DMS79 treated with DMSO at 0.1 percent for 48 hours (cell line): ENCODE measurements at places on chromosomes 12 and 14.

DNA sequence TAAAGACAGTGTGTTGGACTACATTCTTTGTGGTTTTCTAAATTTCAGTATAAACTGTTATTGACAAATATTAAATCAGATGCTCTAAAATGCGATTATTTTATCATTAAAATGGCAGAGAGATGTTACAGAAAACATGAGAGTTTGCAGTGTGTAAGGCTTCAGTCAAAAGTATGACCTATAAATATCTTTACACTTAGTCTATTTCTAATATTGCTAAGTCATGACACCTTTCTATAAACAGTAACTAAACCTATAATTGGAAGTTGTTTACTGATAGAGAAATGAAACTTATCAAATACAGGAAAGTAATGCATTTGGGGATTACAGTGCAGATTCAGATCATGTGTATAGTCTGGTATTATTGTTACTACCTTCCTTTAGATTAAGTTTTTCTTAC is 68.9 kb upstream of the YARS2 start:
- no peak for DNase-seq

GRCh38 chr14:60350366-60350720 is 101.3 kb downstream of the PPM1A start:
- no peak for DNase-seq

GRCh38 chr12:88017964-88018363 is 11.2 kb downstream of the C12orf50 start:
- DNase-seq, result no peak

DNA sequence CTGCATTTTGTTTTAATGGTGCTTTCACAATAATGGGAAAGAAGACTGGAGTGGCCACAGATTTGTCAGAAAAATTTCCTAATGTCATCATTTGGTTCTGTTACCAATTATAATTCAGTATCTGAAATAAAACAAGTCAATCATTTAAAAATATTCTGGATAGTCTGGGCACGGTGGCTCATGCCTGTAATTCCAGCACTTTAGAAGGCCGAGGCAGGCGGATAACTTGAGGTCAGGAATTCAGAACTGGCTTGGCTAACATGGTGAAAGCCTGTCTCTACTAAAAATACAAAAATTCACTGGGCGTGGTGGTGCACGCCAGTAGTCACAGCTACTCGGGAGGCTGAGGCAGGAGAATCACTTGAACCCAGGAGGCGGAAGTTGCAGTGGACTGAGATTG is 4.0 kb upstream of the LIMA1 start:
- no peak for DNase-seq

- DNase-seq, result no peak
These were observed 154.9 kb upstream of the CCND2 start for GRCh38 chr12:4118601-4119156.

- no peak for DNase-seq
These were observed 500.4 kb upstream of the GARIN6 start for GRCh38 chr12:99147130-99147529.

GRCh38 chr12:98645572-98646067 is 530 bp downstream of the APAF1 start:
- DNase-seq, result peak; percentile 20

DNA sequence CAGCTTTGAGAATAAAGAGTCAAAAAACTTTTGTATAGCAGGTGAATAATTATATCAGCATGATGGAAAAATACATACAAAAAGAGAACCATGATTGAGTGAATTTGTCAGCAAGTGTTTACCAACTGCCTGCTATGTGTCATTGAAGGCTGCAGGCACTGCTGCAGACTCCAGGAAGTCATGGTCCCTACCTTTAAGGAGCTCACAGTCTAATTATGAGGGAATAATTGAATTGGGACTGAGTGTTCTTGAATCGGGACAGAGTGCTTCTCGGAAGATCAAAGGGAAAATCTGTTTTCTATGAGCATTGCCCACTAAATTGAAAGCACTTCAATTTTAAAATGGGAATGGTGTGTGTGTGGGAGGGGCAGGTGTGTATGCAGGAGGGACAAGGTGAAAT is 9.5 kb downstream of the OR10AD1 start:
- peak; percentile 89 for DNase-seq

- DNase-seq, result no peak
These were observed 80.7 kb downstream of the NTF3 start for GRCh38 chr12:5512601-5512970.

- DNase-seq, result no peak
These were observed 484 bp downstream of the PPP1CC start for GRCh38 chr12:110742096-110742717.

GRCh38 chr14:93527203-93527607 is 96.5 kb downstream of the UNC79 start:
- peak; percentile 39 for DNase-seq

GRCh38 chr12:6607751-6608591 is 792 bp upstream of the CHD4 start:
- DNase-seq, result peak; percentile 60

DNA sequence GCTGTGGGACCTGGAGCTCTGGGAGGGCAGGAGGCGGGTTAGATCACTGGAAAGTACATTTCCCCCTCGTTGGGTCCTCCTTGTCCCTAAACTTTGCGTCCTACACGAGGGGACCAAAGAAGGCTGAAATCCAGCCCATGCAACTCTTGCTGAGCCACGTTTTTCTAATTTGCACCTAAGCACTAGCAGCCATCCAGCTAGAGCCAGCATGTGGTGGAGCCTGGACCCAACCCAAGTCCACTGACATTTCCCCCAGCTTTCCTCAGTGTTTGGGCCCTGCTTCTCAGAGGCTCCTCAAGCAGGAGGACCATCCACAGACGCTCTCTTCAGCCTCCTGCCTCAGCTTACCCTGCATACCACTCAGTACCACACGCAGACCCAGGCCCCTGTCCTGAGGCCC is 49.7 kb downstream of the TSPAN11 start:
- no peak for DNase-seq

GRCh38 chr14:104687601-104688504 is 1.6 kb upstream of the INF2 start:
- DNase-seq, result peak; percentile 33

DNA sequence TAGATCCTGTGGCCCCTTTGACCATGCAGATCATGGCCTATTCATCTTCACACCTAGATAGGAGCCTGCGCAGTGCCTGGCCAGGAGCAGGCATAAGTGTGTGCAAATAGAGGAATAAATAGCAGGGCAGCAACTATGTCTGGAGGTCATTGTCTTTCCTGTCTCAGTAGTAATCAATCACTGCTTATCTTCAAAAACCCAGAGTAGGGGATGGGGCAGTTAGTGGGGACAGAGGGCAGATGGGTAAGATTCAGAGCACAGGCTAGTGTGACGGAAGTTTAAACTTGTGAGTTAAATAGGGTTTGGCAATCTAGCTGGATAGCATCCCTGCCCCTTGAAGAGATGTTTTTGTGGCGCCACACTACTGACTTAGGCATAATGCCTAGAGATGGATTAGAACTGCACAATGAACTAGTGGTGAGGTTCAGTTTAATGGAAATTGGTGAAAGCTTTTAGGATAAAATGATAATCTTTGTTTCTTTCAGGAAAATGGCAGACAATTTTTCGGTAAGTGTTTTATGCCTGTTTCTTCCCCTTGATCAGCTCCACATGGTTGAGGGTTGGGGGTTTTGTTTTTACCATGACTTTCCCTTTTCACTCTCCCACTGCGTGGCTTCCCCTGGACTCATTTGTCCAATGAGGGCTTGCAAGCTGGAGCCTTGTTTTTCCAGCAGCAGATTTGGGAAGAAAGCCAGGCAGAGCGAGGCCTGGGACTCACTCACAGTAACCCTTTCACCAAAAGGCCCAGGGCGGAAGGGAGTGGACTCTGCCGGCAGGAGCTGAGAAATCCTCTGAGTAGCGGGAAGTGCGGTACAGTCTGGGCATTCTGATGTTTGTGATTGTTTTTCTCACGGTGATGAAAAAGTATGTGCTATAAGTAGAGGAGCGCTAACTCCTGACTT is 8.1 kb downstream of the LGALS3 start:
- DNase-seq, result no peak

DNA sequence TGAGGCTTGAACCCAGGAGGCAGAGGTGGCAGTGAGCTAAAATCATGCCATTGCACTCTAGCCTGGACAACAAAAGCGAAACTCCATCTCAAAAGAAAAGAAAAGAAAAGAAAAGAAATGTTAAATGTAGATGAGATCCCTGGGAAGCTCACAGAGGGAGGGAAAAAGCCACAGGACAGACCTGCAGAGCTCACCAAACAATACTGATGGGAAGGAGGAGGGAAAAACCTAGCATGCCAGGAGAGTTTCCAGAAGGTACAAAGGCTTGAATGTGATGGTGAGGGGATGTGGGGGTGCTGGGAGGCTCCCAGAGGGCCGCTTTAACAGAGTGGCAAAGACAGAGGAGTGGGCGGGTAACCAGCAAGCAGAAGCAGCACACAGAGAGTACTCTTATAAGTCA is 72.3 kb downstream of the PTPN21 start:
- DNase-seq, result no peak

DNA sequence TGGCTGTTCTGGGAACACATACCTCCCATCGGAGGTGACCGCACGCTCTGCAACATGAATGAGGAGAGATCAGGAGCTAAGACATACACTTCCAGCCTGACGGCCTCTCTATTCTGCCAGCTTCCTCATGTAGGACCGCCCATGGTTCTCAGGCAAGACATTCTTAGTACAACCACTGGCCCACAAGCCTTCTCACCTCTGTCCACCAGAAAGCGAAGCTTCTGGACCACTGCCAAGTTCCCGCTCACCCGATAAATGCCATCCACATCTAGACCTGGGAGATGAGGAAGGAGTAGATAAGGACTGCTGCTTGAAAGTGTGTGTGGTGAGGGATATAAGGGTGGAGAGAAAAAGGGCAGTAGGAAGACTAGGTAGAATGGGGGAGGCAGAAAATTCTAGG is 5.2 kb downstream of the ARHGAP9 start:
- DNase-seq, result no peak

GRCh38 chr14:35374263-35374712 is 30.3 kb downstream of the NFKBIA start:
- DNase-seq, result no peak

- no peak for DNase-seq
These were observed 10.1 kb upstream of the C14orf39 start for GRCh38 chr14:60495946-60496345.

- no peak for DNase-seq
These were observed 612.5 kb upstream of the TMEM132C start for GRCh38 chr12:127654383-127654985.

GRCh38 chr14:105856676-105857219 is 330.4 kb downstream of the TMEM121 start:
- DNase-seq, result peak; percentile 79

DNA sequence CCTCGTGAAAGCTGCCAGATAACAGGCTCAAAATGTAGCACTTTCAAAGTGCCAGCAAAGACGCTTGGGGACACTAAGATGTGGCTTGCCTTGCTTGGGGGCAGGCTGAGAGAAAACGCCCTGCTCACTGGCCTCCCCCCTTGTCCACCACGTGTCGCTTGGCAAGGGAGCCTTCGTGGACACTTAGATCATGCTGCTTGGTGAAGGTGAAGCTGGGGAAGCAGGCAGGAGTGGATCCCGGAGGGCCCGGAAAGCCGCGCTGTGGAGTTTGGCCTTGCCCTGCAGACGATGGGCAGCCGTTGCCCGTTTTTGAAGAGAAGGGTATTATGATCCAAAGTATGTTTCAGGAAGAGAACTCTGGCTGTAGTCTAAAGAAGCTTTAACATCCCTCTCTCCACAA is 53.4 kb upstream of the BDKRB2 start:
- DNase-seq, result no peak

DNA sequence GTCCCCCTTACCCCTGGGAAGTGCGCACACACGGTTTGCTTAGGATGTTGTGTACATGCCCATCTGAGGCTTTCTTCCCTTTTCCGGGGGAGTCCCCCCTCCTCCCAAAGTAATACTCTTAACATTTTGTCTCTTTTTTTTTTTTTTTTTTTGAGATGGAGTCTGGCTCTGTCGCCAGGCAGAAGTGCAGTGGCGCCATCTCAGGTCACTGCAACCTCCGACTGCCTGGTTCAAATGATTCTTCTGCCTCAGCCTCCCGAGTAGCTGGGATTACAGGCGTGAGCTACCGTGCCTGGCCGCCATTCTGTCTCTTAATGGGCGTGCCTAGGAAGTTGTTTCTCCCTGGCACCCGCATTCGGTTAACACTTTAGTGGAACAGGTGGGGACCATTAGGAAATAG is 4.5 kb upstream of the GMFB start:
- no peak for DNase-seq

- DNase-seq, result no peak
These were observed 6.8 kb downstream of the NTF3 start for GRCh38 chr12:5438671-5439200.

- no peak for DNase-seq
These were observed 7.1 kb upstream of the PGF start for GRCh38 chr14:74962493-74962892.

DNA sequence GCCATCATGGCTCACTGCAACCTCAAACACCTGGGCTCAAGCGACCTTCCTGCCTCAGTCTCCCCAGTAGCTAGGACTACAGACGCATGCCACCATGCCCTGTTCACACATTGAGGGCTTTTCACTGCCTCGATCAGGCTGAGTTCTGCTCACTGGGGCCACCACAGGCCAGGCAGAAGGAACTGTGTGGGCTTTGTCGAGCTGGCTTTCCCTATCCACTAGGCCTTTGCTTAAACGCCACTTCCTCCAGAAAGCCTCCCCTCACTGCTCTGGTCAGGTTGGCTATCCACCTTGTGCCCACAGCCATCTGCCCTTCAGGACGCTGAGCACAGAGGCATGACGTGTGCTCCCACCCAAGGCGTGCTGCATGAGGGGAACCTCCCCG is 45.2 kb downstream of the MLXIP start:
- no peak for DNase-seq

DNA sequence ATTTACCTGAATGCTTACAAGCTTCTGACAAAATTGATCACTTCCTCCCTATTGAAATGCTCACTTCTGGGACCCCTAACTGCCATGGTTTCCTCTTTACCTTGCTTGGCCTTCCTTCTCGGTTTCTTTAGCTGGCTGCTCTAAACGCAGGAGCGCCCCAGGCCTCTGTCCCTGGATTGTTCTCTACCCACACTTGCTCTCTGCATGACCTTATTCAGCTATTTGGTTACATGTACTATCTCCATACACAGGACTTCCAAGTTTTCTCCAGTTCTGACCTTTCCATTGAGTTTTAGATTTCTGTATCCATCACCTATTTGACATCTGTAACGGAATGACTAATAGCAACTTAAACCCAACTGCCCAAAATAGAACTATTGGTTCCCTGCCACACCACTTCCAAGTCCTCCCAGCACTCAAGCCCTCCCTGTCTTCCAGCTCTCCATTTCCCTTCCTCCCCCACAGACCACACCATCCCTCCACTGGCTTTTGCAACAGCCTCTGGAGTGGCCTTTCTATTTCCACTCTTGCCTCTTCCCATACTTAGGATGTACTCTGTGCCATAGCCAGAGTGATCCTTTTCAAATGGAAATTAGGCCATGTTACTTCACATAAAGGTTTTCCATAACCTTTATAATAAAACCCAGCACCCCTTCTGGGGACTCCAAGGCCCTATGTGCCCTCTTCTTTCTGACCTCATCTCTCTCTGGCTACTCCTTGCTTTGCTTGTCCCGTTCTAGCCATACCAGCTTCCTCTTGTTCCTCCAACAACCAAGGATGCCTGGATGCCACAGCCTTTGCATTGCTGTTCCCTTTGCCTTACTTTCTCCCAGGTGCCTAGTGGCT is 202.2 kb downstream of the AEBP2 start:
- DNase-seq, result no peak

GRCh38 chr12:115324949-115325593 is 641.1 kb upstream of the TBX3 start:
- no peak for DNase-seq
